ENCODE measurements at places on chromosomes 2 and 18.

DNA sequence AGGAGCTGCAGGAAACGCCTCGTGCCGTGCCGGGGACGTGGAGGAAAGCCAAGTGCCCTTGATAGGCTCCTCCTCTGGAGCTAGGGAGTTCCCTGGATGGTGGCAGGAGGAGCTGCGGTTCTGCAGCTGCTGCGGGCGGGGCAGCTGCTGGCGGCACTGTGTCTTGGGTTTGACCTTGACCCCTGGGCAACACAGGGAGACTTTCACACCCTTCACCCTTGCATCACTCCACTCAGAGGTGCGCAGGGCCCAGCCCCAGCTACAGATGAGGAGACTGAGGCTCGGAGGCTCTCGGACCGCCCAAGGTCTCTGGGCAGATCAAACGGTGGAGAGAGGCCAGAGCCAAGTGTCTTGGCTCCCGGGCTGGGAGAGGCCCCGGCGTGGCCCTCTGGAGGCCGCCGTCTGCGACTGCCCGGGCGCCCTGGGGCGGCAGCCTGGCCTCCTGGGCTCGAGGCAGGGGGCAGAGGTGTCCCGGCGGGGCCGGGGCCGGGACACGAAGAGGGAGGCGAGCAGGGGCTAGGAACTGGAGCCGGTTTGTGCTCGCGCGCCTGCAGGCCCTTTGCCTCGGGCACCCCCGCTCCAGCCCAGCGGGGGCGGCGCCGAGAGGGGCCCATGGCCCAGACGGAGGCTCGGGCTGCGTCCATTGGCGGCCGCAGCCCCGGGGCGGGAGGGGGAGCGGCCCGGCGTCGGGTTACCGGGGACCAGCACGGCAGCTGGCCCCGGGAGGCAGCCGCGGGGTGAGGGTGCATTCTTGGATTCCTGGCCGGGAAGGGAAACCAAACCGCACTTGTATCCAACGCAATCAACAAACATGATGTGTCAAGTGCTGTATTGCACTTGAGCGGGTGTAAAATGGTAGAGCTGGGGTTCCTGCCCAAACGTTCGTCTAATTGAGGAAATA lies 129.6 kb upstream of the SLC1A4 start:
- DNase-seq, result no peak

GRCh38 chr2:28209261-28209691 lies 183.4 kb upstream of the FOSL2 start:
- no peak for DNase-seq

DNA sequence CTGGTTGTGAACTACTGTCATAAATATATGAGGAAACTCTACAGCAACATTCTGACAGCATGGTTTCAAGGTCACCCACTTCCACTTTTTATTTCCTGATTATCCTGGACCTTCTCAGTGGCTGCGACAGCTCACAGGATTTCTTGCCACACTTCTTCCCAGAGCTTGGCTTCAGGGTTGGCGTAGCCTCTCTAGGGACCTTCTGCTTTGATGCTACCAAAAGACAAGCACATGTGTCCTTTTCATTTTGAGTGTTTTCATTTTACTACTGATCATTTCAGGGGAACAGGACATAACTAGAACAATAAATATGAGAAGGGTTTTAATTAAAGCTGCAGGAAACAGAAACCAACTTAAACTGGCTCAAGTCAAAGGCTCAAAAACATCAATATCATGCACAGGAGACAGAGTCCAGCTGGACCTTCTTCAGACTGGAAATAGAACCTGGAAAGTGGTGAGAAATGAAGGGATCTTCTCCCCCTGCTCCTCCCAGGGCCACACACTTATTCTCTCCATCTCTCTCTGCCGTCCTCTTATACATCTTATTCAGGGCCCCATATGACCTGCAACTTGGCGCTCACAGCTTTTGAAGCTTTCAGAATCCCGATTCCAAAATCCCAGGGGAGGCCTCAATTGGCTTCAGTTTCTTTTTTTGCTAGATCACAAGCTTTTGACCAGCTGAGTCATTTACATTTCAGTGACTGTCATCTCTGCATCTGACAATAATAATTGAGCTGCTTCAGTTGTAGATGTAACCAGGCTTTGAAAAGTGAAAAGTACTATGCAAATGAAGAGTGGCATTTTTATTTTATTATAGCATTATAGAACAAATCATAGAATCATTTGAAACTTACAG lies 9.7 kb downstream of the VIT start:
- no peak for DNase-seq

GRCh38 chr2:69238449-69239031 lies 148.5 kb downstream of the GFPT1 start:
- no peak for DNase-seq

DNA sequence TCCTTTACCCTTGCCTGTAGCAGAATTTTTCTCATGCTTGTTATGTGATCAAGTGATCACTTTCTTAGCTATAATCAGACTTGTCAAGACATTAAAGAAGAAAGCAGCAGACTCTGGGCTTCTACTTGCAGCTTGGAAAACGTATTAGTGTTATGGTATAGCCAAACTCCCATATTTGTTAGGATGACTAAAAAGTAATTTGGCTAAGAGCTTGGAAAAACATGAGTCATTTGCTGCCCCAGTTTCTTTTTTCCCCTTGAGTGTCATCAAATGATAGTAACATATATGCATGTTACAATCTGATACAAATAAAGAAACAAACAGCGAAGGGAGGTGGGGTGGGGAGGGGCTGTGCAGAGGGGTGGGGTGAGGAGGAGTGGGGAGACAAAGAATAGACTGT lies 155.5 kb downstream of the IKZF2 start:
- DNase-seq, result no peak

GRCh38 chr2:776487-776886 lies 99.3 kb upstream of the TMEM18 start:
- DNase-seq, result no peak

GRCh38 chr2:187855689-187856088 lies 301.5 kb upstream of the TFPI start:
- no peak for DNase-seq

- DNase-seq, result no peak
These were observed 2.3 kb downstream of the HES6 start for GRCh38 chr2:238237431-238238135.

GRCh38 chr2:85428343-85428881 lies 9.9 kb downstream of the SH2D6 start:
- no peak for DNase-seq

DNA sequence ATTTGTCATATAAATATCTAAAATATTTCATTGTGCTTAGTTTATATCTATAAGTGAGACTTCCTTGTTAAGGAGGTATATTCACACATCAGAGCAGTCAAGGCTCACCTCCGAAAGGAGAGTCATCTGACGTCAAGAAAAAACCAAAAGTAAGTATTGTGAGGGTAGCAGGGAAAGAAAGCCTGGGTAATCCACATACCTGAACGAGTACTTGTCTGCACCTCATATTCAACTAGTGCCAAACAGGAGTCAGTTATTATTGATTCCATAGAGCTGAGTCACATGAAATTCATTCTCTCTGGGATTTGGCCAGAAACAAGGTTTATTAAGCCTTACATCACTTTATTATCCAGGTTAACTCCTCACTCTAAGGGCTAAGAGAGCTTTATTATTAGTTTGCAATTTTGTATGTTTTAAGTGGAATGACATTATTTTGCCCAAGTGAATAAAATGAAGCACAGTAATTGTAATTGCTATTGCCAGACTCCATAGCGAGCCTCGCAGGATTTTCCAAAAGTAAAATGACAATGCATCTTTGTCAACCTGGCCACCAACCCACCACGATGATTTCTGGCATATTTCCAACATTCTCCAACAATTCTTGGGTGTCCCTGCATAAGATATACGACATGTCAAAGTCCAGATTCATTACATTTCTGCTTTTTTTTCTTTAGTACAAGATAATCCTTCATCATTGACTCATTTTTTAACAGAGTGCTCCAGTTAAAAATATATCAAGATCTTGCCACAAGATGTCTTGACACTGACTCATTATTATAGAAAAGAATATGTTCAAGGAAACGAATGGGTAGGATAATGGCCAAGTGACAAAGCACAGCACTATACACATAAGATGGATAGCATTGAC lies 1210.4 kb upstream of the ACVR2A start:
- no peak for DNase-seq

DNA sequence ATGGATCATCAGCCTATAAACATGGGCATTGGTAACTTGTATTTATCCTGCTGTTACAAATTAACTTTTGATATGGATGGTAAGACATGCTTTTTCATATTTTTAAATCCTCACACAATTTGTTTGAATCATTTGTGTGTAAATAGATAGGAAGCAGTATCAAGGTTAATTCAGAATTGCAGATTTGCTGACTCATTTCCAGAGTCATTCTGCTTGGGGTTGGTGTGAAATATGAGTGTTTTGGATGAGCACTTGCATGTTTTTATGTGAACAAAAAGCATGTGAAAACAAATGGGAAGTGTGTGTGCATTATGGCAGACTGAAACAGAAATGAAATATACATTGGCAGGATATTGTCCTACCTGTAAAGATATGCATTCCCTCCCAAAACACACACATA lies 11.8 kb downstream of the CCDC85A start:
- DNase-seq, result no peak

GRCh38 chr2:15226661-15227060 lies 334.5 kb downstream of the NBAS start:
- no peak for DNase-seq

DNA sequence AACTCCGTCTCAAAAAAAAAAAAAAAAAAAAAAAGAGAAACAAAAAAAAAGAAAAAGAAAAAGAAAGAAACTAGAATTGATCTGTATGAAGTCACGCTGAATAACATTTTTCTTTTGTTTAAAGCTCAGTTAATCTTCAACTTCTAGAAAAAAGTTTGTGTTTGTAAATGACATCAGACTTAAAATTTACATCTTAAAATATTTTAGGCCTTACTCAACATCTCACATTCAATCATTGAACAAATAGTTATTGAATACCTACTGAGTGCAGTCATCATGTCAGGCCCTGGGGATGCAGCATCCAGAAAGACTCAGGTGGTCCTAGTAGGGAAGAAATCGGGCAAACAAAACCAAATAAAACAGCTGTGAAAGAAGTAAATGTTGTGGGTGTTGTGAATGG lies 292.3 kb upstream of the FANCL start:
- no peak for DNase-seq

- DNase-seq, result no peak
These were observed 501.1 kb upstream of the TNP1 start for GRCh38 chr2:217360781-217361482.

GRCh38 chr18:41870817-41871216 lies 84.2 kb upstream of the PIK3C3 start:
- DNase-seq, result no peak

GRCh38 chr2:36655453-36655852 lies 41.1 kb upstream of the VIT start:
- no peak for DNase-seq

GRCh38 chr2:223744580-223744979 lies 92.8 kb downstream of the AP1S3 start:
- no peak for DNase-seq

DNA sequence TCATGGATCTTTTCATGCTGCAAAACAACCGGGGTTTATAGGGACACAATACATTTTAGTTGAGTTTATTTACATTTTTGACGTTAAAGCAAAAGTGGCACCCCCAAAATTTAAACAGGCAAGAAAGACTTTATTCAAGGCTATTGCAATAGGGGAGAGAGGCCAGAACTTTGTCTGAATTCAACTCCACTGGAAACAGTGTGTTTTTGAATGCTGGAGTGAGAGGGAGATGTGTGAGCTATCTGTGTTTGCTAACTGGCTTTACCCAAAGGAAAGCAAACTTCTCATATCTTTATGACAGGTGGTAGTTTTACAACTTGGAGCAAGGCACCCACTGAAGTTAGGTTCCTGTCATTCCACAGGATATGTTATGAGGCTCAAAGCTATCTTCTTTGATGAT lies 207.4 kb downstream of the AGPS start:
- DNase-seq, result no peak

DNA sequence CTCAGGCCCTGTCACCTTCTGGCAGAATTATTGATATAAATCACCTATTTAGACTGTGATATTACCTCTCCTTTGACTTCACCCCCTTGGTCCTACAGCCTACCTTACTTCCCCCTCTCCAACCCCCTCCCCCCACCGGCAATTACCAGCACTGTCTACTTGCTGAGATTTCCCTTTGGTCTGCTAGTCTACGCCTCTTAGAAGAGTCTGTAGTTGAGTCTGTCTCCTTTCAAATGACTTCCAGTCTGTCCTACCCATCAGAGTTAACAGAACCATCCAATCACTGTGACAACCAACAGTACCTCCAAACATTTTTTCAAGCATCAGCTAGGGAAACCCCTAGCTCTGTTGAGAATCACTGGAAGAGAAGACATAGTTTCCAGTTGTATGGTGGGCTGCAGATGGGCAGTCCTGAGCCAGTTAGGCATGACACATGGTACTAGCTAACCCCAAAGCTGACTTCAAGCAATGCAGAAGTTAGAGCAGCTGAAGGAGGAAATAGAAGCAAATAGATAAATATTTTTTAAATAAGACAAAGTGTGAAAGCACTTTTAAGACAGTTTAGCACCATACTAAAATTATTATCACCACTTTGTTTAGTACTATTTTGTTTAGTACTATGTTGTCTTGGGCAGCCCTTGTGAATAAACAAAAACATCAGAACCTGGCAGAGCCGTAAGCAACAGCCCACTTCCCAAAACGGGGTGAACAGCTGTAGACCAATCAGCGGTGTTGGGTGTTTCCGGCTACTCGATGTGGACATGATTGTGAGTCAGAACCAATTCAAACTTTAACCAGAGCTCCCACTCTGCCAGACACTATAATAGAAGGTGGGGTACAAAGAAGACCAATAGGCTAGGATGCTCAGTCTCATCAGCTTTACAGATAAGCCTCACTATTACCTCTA lies 2.7 kb upstream of the ASNSD1 start:
- DNase-seq, result no peak

DNA sequence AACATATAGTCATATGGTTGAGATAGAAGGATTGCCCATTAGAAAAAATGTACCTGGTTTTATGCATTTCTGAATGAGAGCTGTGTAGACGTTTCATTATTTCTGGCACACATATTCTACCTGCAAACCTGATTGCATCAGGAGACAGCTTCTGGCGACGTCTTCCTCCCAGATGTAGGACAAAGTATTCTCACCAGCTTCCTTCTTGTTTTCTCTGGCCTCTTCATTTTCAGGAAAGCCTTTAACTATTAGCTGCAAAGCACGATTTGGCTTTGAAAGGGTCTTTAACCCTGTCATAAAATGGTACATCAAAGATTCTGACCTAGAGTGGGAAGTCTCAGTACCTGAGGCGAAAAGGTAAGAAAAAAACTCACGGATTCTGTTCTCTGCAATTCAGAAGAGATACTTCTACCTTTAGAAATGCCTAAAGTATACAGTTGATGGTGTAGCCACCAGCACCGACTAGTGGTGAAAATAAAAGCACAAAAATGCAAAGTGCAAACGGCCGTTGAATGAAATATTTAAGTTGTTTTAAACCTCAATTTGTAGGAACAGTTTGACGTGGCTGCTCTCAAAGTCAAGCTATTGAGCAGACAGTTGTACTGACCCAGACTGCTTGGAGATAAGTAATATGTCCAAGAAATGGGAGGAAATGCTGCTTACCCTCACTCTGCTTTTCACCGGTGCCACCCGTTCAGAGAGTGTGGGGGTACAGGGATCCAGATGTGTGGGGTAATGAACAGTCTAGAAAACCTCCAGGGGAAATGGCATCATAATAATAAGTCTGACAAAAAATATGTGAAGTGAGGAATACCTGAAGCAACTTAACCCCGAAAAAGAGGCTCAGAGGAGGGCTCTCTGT lies 20.2 kb downstream of the IL18RAP start:
- DNase-seq, result peak; percentile 6

- no peak for DNase-seq
These were observed 80.5 kb upstream of the ITPRID2 start for GRCh38 chr2:181810823-181811695.

- DNase-seq, result peak; percentile 44
These were observed 72.5 kb downstream of the DHRS9 start for GRCh38 chr2:169141713-169142352.

GRCh38 chr2:55014962-55015939 lies 35.0 kb downstream of the RTN4 start:
- DNase-seq, result peak; percentile 43
